Activated naive CD8-positive, alpha-beta T cell treated with anti-CD3 and anti-CD28 coated beads, Interleukin-2, amount 50 U/mL, for 16 hours (primary cell): ENCODE measurements at places on chromosomes 4 and X.

- DNase-seq, result no peak
Measured at GRCh38 chrX:134849390-134849789, 141.4 kb upstream of the SMIM10 start.

DNA sequence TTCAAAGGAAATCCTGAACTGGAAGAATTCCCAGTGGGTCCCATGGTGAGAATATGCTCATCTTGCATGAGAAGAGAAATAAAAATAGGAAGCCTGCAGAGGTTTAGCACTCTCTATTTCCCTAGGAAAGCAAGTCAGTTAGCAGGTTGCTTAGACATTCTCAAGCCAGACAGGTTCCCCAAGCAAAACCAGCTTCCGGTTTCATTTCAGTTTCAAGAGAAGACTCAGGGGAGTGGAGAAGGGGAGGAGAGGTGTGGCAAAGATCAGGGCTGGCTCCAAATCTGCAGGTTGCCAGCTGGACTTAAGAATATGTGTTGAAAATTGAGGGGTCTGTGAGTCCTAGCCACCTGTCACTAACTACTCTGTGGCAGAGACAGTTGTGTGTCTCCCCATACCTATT is 107.5 kb downstream of the CLNK start:
- DNase-seq, result no peak

DNA sequence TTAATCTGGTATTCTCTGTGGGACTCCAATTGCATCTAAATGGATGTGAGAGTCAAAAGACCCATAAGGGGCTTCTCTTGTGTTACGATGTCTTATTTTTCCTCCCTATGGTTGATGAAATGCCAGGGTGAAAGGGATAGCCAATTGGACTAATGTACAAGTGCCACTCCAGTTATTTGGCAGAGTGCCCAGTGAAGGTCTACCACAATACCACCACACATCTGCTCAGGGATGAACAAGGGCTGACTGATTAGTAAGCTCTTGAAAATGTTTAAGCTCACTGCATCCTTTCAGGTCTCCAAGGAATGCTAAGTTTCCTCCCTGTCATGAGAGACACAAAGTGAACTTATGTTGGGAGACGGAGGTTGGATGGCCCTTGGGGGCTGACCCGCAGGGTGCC is 57.8 kb downstream of the HEPH start:
- no peak for DNase-seq

DNA sequence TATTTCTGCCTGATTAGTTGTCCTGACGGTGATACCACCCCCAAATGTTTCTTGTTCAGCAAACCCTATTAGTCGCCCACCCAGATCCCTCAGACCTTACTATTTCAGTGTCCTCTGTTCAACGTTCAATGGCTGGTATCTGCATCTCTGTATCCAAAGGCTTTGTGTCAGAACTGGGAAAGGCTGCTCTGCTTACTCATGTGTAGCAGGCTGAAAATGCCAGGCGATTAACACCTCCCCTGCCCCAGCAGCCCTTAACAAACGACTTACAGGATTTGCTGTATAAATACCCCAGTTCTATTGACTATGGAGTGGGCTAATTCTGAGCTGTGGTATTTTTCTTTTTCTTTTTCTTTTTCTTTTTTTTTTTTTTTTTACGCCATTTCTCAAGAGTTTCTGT is 415.0 kb downstream of the ZNF674 start:
- no peak for DNase-seq

DNA sequence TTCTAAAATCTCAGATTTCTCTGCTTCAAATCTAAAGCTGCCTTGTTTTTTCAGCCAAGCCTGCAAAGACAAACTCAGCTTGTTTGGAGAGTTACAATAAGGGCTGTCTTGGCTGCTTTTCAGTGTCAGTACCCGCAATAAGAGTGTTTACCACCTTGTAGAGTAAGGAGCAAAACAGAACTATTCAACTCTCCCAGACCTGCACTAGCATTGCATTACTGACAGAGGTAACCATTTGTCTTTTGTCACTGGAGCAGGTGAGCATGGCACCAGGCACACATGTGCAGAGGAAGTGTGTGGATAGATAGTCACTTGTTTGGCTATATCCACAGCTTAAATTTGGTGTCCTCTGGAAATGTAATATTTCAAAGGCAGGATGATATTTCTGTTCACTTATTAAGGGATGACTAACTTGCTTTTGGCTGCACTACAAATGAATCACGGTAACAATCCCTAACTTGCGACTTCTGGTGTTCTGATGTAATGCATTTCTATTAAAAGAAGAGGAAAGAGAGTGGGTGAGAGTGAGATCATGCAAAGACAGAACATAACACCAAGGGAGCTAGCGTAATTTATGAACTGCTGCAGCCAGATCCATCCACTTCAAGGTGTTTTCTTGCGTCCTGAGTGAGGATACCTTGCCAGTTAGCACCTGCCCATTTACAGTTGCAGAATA is 38.6 kb downstream of the PTCHD1 start:
- no peak for DNase-seq

DNA sequence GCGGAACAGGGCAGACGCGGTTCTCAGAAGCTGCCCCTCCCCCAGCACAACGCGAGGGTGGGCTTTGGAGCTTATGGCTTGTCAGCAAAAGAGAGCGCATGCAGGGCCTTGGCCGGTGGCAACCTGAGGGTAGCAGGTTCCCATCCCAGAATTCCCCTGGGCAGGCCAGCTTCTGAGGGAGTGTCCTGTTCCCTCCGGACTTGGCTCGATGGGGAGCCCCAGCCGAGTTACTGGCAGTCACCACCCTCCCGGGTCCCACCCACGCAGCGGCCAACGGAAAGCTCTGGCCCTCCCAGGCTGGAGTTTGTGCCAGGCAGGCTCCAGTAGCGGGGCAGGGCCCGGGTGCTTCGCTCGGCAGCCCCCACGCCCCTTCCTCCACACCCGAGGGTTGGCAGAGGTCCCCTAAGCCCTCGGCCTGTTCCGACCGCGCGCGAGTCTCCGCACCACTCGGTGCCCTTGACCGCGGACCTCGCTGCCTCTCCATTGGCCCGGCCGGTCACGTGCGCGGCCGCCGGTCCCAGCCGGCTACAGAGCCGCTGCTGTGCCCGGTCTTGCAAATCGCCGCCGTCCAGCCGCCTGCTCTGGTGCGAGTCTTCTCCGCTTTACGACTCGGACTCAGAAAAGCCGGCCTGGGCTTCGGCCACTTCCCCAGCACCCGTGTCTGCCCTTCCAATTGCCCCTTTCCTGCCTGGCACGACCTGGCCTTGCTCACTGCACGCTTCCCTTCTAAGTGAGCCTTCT is 20.9 kb upstream of the MTM1 start:
- DNase-seq, result no peak

DNA sequence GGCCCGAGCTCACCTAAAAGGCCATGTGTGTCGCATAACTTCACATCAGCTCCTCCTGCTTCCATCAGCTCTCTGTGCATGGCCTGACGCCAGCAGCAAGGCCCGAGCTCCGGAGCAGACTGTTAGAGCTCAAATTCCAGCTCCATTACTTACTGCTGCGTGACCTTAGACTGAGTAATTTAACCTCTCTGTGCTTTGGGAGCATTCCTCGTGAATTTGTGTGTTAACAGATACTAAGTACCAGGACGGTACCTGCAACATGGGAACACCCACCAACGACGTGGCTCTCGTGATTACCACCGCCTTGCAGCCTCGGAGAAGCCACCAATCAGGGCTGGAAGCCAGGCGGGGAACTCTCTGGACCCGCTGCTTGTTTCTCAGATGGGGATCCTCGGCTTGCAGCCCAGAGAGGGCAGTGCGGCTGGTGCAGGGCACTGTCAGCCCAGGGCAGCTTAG is 12.9 kb downstream of the LETM1 start:
- no peak for DNase-seq

GRCh38 chrX:42967681-42968300 is 189.8 kb upstream of the PPP1R2C start:
- DNase-seq, result no peak

DNA sequence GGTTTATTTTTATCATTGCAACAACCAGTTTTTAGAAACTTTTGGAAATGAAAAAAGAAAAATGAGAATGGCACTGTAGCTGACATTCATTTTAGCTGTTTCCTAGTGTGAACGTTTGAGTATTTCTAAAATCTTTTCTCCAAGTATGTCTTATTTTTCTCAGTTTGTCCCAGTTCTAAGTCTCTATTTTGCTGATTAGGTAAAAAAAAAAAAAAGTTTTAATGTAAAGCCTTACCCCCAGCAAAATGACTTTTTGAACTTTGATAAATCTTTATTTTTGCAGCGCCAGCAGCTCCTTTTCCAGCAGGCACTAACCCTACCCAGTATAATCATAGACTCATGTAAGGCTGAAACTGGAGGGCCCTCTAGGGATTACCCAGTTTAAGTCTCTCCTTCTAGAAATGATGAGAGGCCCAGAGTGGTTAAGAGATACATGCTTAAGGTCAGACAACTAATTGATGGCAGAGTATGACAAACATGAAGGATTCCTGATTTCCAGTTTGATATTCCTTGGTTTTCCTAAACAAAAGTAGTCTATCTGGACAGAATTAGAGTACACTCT is 84.3 kb upstream of the SLC4A4 start:
- DNase-seq, result no peak

DNA sequence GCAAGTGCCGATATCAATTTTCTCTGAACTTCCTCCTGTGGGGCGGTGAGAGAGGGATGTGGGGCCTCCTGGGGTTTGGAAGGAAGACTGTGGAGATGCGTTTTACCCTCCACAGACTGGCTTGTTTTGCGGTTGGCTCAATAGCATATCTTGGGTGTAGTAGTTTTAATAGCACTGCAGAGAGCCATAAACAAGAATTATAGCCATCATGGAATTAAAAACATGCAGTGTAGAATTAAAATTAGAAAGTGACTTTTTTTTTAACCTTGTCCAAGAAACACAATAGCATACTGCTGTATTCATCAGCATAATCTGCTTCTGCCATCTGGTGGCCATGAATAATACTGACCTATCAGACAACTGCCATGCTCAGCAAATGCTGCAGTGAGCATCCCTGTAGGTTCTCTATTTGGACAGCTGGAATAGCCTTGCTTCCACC is 47.3 kb upstream of the SCML1 start:
- DNase-seq, result peak; percentile 0

DNA sequence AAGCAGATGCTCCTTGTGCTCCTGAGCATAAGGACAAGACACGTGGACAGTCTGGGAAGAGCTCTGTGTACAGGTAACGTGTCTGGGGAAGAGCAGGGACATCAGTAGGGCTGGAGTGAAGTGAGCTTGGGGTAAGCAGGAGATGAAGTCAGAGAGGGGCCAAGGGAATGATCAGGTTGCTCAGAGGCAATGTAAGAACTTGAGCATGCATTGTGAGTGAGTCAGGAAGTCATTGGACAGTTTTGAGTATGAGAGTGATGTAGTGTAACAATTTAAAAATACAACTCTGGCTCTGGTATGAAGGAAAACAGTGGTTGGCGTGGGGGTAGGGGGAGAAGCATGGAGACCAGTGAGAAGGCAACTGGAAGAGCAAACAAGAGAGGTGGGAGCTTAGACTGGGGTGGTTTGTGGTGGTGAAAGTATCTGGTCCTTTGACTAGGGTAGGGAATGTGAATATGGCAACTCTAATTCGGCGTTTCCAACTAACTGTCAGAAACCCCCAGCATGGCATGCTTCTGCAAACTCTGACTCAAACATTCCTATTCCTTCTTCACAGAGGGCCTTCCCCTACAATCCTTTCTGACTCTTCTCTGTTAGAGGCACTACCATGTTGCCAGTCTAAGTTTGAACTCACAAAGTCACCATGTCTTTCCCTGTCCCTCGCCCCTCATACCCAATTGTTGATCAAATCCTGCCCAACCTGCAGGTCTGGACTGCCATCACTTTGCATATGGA is 57.2 kb downstream of the STBD1 start:
- DNase-seq, result no peak

DNA sequence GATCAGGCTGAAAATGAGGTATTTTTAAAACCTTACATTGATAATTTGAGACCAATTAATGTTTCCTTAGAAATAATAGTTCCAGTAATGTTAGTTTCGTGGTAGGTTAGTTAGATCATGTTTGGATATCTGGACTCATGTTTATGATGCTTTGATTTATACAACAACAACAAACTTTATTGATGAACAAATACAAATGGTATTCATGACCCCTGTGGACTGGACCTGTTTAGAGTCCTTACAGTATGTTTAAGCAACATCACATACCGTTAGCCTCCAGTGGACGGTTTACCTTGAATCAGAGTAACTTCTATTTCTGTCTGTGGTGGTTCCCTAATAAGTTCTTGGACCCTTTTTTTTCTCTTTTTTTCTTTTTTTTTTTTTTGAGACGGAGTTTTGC is 18.0 kb downstream of the ZRSR2 start:
- DNase-seq, result no peak

DNA sequence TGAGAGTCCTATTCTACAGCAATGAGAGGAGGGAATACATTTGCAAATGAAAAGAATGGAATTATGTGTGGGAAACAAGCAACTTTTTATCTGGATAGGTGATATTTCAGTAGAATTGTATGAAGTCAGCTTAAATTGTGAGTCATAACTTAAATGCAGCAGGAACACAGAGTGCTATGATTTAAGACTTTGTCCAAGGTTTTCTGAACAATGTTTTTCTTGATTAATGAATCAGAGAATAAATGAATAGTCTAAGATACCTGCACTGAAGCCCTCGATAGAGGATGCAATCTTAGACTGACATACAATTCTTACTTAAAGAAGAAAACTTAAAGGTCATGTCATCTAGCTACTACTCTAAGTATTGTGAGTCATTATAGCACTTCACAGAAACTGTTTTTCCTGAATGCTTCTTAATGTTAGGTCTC is 8.0 kb downstream of the ARHGEF38 start:
- no peak for DNase-seq

DNA sequence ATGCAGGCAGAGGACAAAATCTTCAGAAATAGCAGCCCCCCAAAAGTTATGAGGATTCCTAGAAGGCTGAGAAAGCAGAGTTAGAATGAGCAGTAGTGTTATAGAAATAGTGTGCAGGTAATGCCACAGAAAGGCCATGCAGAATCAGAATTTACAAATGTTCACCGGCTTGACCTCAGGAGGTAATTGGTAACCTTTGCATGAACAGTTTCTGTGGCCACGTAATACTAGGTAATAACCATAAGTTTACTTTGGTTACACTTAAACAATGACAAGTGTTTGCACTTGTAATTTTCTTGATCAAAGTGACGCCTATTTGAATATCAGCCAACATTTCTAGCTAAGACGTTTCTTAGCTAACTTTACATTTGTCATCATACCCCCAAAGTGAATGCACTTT is 393.6 kb downstream of the GPAT3 start:
- no peak for DNase-seq

DNA sequence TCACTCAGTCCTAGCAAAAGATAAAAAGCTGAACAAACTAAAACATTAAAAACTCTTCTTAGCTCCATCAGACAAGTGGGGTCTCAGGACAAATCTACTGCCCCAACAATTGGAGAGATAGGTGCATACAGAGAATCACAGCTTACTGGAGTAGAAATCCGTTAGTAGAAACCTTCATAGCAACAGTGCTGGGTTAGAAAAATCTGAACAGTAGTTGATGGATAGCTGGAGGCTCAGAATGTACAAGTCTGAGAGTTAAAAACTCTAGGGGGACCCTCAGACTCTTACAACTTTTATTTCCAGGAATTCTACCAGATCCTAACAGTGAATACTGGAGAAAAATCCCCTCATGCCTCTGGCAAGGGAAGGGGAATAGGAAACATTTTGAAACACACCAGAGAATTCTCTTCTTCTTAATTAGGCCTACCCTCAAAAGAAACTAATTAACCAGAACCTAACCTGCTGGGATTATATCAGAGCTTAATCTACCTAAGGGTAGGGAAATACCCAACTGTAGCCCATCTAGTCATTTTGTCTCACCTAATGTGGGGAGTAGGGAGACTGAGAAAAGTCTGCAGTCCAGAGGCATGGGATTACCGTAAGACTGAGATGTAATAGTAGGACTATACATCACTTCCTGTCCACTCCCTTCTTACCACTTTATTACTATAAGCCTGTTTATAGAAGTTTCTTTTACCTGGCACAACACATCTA is 165.0 kb upstream of the CTSO start:
- no peak for DNase-seq

- no peak for DNase-seq
Measured at GRCh38 chr4:27027428-27027827, 166.8 kb downstream of the STIM2 start.
